Cardiac septum (tissue), 1 donor: ENCODE measurements at places on chromosomes 1 and 21.
A peak's percentile ranks its signal among the peaks of the same experiment; 100 is the strongest.

- DNase-seq: no peak
Observed at GRCh38 chr1:17735793-17736192, 19.3 kb upstream of the ACTL8 start.

DNA sequence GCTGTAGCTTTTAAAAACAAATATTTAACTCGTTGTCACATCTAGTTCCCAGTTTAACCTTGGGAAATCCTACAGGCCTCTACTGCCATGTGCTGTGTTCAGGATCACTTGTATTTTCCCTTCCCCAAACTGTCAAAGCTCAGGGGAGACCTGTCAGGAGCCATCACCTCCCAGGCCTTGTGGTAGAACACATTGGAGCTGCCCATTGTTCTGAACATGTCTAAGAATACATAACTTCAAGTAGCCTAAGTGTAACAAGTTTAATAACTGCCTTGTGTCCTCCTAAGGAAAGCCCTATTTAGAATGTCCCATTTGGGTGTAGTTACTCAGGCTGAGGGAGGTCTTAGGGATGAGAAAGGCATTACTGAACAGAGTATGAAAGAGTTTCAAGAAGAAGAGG is 28.6 kb upstream of the PIGC start:
- no peak for DNase-seq

- DNase-seq: no peak
Observed at GRCh38 chr21:45060675-45061311, 13.6 kb upstream of the ADARB1 start.

DNA sequence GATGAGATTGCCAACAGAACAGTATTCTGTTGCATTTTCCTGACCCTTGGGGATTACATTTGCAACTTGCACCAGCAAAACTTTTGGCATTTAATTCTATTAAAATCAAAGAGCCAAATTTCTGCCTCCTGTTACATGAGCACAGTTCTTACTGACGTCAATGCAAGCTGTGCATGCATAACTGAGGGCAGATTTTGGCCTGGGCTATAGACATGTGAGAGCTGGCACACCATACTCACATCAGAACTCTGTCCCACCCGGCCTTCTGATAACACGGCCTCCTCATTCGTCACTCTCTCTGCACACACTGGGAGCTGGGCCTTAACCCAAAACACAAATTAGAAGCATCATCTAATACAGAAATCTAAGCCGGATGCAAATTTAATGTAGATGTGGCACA is 31.5 kb downstream of the PAPPA2 start:
- no peak for DNase-seq

GRCh38 chr1:172002725-172003345 is 161.5 kb downstream of the DNM3 start:
- no peak for DNase-seq

- DNase-seq: no peak
Observed at GRCh38 chr1:65265651-65266351, 43.5 kb upstream of the DNAJC6 start.

- no peak for DNase-seq
Observed at GRCh38 chr1:18440385-18441226, 40.1 kb upstream of the KLHDC7A start.

- no peak for DNase-seq
Observed at GRCh38 chr1:27161594-27161993, 6.7 kb upstream of the SLC9A1 start.

- no peak for DNase-seq
Observed at GRCh38 chr21:21851657-21852056, 853.4 kb downstream of the NCAM2 start.

- DNase-seq: peak; percentile 62
Observed at GRCh38 chr1:33072707-33073106, 8.2 kb upstream of the AZIN2 start.

- no peak for DNase-seq
Observed at GRCh38 chr1:4344065-4344732, 310.2 kb upstream of the AJAP1 start.

DNA sequence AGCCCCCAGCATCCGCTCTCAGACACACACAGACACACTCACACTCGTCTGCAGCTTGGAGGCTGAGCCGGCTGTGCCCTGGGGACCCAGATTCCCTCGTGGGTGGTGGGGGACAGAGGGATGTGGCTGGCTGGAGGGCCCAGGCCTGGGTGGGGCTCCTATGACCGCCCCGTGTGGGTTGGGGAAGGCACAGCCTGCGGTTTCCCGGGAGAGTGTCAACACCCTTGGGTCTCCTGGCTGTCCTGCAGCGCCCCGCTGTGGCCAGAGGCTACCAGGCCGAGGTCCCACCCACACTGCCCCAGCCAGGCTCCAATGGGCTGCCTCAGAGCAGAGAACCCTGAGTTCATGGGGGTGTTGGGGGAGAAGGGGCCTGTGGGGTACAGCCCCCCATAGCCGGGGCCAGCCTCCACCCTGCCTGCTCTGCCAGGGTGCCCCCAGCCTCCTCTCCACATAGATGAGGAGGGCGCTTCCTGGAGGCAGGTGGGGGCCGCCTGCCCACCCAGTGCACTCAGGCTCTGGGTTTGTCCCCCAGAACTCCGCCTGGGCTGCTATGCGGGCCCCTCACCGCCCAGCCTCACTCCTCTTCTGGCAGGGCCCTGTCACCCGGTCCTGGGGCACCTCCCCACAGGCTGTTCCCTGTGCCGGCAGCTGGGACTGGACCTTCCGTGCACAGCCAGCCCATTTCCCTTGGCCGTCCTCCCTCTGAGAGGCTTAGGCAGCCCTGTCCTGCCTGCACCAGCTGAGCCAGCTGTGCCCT is at the start of gene TTC34:
Gene TTC34, minus strand, starts transcription at position 159 of the 757 bp plus-strand sequence. CDS start 866 bp downstream, outside the sequence.
- no peak for DNase-seq

GRCh38 chr1:53257454-53258081 is 19.2 kb upstream of the MAGOH start:
- no peak for DNase-seq

GRCh38 chr1:98119796-98120195 is 199.0 kb upstream of the DPYD start:
- DNase-seq: no peak

DNA sequence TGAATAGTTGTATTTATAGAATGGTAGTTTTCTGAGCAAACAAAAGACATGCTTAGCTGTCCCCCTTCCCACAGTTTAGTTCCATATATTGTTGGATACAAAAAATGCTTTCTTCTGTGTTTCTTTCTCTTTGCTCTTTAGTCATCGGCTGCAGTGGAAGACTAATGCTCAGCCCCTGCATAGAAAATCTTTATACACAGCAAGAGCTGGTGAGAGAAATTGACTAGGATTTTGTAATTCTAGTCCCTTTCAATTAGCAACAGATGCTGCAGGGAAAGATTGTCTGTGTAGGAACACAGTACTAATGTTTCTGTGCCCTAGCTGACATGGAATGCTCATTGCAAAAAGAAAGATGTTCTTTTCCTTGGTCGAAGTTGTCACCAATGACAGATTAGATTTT is 200.9 kb downstream of the RPS6KC1 start:
- DNase-seq: no peak

- DNase-seq: no peak
Observed at GRCh38 chr1:14768582-14769304, 170.3 kb downstream of the KAZN start.

GRCh38 chr1:79133774-79134364 is 127.3 kb upstream of the ADGRL4 start:
- no peak for DNase-seq

- no peak for DNase-seq
Observed at GRCh38 chr1:12157366-12158231, 9.2 kb upstream of the TNFRSF1B start.

DNA sequence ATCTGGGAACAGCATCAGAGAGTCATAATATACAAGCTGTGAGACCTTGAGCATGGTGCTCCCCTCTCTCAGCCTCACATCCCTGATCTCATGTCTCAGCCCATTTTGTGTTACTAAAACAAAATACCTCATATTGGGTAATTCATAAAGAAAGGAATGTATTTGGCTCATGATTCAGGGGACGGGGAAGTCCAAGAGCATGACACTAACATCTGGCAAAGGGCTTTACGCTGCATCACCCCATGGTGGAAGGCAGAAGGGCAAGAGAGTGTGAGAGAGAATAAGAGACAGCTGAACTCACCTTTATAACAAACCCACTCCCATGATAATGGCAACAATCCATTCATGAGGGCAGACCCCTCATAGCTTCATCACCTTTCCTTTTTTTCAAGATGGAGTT is 36.5 kb downstream of the RNASEL start:
- no peak for DNase-seq

DNA sequence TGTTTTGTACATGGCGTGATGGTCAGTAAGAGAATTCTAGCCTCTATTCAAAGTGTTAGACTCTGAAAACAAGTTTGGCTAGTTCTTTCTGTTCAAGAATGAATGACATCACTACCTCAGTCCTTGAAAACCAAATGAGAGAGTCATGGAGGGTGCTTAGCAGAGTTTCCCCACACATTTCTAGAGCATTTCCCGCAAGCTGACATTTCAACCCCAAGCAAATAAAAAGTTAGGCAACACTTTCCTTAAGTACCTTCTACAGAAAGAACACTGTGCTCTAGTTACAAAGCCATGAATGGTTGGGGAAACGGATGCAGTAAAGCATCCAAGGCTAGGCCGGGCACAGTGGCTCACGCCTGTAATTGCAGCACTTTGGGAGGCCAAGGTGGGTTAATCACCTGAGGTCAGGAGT is 47.9 kb upstream of the SLC44A3 start:
- DNase-seq: no peak

DNA sequence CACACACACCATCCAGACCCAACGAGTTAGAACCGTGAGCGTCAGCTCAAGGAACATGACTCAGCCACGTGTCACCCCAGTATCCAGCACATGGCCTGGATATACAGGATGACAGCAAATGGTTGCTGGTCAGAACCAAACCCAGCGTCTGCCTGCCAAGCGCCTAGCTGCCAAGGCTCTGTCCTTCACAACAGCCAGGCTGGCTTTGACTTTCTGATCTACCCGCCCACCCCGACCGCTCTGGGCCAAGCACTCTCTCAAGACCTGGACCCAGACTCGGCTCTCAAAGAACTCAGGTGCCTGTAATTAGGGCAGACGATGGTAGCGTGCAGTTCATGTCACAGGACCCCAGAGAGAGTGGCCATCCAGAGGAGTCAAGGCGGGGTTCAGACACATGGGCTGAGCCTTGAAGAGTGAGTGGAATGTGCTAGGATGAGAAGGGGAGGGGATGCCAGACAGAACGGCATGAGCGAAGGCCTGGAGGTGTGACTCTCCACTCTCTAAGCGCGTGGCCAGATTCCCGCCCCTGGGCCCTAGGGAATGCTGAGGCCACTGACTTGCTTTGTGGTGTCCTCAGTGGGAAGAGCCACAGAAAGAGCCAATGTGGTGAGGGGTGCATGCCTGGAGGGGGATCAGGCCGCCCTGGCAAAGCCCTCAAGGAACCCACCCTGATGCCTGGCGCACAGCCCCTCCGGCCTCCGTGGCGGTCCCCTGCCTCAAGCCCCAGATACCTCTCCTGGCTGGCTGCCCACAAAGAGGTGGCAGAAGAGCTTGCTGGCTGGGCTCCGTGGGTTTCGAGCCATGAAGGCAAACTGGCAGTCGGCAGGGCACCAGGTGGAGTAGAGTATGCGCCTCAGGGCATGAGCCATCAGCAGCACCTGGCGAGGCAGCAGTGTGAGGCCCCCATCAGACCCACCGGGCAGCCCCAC is 7.0 kb downstream of the SH2D5 start:
- no peak for DNase-seq

DNA sequence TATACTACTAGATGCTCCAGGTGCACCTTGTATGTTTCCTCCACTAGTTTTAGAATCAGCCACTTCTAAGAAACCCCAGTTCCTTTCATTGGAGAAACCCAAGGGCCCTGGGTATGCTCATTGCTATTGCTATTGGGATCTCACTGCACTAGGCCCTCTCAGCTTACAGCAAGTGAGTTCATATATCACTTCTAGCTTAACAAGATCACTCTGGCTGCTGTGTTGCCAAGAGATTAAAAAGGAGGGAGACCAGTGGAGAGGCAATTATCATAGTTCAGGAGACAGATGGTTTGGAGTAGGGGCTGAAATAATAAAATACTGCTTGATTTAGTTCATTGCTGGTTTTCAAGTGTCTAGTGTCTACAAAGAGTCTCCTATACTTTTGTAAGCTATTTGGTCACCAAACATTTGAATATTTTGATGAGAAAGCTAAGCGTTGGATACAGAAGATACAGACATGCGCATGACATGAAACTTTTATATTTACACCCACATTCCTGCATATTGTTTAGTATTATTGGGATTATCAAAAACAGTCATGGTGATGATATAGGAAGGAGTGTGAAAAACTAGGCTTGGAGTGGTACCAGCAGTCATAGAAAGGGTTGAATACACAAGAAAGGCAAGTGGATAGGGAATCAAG is 671.9 kb downstream of the ADGRL2 start:
- DNase-seq: no peak

DNA sequence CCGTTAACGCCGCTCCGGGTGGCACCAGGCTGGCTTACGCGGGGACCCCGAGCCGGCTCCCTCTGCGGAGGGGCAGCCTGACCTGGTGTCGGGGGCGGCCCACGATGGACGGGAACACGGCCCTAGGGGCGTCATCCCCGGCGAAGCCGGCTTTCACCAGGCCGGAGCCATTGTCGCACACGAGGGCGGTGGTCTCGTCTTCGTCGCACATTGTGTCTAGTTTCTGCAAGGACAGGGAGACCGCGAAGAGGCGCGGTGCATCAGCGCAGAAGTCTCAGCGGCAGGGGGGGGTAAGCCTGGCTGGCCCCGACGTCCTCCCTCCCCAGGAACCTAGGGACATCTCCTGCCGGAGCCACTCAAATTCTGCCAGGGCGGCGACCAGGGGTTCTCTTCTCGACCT is 989 bp downstream of the ACTA1 start:
- DNase-seq: no peak

GRCh38 chr21:14095056-14095455 is 115.7 kb downstream of the LIPI start:
- DNase-seq: no peak

- no peak for DNase-seq
Observed at GRCh38 chr1:89904219-89904980, 83.6 kb downstream of the LRRC8D start.

- DNase-seq: no peak
Observed at GRCh38 chr1:101004061-101004460, 21.5 kb downstream of the DPH5 start.

DNA sequence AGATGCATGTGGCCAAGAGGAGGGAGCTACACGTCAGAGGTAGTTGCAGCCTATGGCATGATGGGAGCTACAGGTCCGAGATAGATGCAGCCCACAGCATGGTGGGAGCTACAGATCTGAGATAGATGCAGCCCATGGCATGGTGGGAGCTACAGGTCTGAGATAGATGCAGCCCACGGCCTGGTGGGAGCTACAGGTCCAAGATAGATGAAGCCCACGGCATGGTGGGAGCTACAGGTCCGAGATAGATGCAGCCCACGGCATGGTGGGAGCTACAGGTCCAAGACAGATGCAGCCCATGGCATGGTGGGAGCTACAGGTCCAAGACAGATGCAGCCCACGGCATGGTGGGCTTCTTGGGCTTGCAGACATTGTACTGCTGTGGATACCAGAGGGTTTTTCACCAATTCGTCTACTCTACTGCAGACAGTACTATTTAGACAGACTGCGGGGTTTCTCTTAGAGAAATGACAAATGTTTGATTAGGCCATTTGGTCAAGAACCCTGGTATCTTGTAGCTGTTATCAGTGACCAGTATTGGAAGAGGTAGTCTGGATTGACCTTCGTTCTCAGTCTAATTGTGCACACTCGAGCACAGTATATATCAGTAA is 127.4 kb downstream of the DHRS3 start:
- DNase-seq: no peak
